Right hindlimb (tissue), 1 donor: ENCODE measurements at places on chromosomes 3 and 15.

GRCh38 chr15:25789211-25789610, 73.9 kb downstream of the ATP10A start:
- no peak for DNase-seq

- DNase-seq: peak; percentile 80
Observed at GRCh38 chr3:107117922-107118536, 259.2 kb upstream of the CCDC54 start.

DNA sequence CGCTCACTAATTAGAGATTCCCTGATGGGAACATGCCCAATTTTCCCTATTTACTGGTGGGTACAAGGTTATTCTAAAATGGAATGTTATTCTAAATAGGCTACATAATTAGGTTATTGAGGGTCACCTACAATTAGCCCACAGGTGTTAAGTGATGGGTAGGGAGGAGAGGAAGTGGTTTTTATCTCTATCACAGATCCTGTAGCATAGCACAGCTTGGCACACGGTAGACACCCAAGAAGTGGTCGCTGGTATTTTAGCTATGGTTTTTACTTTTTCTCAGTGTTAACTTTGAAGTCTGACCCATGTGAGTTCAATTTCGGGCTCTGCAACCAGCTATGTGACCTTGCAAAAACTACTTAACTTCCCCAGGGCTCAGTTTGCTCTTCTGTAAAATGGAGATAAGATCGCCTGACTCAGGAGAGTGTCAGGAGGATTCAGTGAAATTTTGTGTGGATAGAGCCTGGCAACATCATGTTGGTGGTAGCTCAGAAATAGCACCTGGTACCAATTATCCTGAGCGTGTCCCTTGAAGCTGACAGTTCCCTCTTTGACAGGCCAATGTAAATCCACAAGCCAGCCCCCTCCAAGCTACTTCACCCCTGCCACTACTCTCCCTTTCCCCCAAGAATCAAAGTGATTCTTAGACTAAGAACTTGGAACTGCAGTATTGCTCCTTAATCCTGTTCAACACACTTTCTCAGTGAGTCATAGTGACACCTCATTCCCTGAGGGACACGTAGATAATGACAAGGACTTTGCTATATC, 8.7 kb upstream of the LMCD1 start:
- no peak for DNase-seq

GRCh38 chr3:89367166-89367565, 259.7 kb downstream of the EPHA3 start:
- no peak for DNase-seq

GRCh38 chr3:57017459-57017845, 43.0 kb upstream of the SPATA12 start:
- no peak for DNase-seq

DNA sequence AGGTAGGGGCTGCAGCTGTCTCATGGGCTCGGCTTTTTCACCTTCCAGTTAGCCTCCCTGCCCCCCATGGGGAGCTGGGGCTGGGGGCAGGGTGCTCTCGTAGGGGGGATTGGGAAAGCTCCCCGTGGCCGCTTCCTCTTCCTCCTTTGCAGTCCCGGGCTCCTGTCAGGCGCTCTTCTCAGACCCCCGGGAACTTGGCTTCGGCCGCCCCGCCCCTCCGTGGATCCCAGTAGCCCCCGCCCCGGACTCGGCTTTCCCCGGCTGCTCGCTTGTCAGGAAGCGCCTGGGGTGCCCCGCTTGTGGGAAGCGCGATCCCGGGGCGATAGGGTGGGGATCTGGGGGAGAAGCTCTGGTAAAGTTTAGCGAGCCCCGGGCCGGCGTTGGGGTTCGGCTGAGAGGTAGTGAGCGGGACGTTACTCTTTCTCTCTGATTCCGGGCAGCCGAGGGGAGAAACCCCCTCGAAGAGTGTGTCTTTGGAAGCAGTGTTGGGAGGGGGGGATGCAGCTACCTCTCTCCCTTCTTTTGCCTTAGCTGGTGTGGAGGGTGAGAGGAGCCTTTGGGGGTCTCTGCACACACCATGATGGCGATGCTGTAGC, 611 bp downstream of the PIAS1 start:
- peak; percentile 81 for DNase-seq

DNA sequence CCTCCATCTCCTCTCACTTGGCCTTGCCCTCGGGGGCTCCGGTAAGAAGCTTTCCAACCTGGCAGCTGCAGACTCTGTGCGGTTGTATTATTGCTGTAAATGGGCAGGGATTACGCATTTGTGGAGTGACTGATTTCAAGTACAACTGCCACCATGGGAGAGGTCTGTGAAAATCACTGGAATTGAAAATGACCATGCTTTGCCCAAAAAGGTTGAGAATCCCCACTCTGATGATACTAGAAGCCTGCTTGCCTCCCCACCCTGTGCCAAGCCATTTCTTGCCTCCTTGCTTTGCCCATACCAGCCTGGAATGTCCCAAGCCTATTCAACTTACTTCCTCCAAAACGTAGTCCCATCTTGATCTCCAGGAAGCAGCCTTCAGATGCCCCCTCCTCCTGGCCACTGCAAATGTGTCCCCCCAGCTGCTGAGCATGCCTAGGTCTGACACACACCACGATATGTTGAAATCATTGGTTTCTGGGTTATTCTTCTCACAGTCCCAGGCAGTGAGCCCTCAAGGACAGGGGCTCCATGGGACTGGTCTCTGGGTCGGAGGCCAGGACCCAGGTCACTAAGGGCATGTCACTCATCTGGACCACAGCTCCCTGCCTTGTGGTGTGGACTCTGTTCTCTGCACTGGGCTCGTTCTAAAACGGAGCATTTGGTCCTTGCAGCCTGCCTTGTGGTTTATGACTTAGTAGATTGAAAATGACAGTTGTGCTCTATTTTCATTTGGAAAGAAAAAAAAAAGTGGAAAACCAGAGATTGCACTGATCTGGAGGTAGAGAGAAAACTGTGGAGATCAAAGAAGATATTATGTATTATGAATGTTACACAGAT, 42.9 kb downstream of the SMAD3 start:
- no peak for DNase-seq

- no peak for DNase-seq
Observed at GRCh38 chr3:2822611-2823010, 287.6 kb downstream of the IL5RA start.
